Uterus (tissue), 4 donors: ENCODE measurements at places on chromosomes 12 and 14. TPM values are rescaled to one million over a fixed set of nuclear protein-coding genes. Genes with fewer than 3 reads are reported as not detected.
A peak's percentile ranks its signal among the peaks of the same experiment; 100 is the strongest.

Gene MANSC1
- total RNA-seq = 34.4 TPM

Gene COL2A1
- not detected for total RNA-seq

Gene FAM181A
- 0.48 TPM for total RNA-seq

Gene MYH6
- total RNA-seq = not detected

DNA sequence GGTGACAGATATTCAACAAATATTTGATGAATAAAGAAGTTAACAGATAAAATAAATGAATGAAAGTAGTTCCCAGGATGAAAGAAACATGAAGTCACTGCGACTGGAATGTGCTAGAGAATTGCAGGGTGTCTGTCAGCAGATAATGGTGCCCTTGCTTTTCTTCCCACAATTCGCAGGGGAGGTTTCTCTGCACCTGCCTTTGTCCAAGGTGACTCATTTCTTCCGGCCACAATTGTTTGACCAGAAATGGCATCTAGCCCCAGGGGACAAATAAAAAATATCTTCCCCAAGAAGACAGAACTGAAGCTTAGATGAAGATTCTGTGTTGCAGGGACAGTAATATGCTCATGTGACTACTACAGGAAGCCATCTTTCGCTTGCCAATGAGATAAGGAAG, 316.1 kb upstream of the TBX3 start:
- no peak for DNase-seq

- DNase-seq = no peak
These were observed 13.8 kb downstream of the MTHFD1 start for GRCh38 chr14:64401949-64402348.

- DNase-seq = no peak
These were observed 2.0 kb downstream of the ITPR2 start for GRCh38 chr12:26830783-26831551.

- peak; percentile 93 for DNase-seq
These were observed 97.9 kb downstream of the RFLNA start for GRCh38 chr12:124392667-124393413.

- no peak for DNase-seq
These were observed 1.5 kb downstream of the PDZRN4 start for GRCh38 chr12:41189395-41190251.

- DNase-seq = no peak
These were observed 281.0 kb upstream of the RGS6 start for GRCh38 chr14:71651228-71651627.

DNA sequence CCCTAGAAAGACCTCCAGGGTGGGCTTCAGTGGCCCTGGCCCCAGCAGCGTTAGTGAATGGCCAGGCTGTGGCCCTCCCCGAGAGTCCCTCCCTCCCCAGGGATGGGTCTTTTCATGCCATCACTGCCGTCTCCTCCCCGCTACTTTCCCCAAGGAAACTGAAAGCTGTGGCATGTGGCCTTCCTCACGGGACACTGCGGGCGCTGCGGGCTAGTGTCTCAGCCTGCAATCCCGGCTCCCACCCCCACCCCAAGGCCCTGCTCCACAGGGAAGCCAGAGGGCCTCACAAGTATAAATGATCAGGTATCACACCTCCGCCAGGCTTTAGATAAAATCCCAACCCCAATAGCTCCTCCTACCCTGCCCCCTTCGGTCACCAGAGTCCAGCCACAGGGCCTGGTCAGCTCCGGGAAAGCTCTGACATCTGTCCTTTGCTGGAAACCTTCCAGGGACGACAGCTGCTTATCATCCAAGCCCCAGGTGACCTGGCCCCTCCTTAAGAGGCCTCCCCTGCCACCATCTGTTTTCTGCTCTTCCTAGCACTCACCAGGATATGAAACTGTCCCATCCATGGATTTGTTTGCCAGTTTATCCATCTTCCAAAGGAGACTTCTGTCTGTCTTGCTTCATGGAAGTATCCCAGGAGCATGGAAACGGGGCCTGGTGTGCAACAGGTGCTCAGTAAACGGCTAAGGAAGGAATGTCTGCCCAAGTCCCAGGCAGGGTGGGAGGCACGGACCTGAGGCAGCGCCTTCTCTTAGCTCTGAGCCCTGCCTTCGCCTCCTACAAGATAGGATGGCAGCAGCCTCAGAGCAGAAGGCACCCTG, 31.6 kb downstream of the CCDC85C start:
- no peak for DNase-seq

DNA sequence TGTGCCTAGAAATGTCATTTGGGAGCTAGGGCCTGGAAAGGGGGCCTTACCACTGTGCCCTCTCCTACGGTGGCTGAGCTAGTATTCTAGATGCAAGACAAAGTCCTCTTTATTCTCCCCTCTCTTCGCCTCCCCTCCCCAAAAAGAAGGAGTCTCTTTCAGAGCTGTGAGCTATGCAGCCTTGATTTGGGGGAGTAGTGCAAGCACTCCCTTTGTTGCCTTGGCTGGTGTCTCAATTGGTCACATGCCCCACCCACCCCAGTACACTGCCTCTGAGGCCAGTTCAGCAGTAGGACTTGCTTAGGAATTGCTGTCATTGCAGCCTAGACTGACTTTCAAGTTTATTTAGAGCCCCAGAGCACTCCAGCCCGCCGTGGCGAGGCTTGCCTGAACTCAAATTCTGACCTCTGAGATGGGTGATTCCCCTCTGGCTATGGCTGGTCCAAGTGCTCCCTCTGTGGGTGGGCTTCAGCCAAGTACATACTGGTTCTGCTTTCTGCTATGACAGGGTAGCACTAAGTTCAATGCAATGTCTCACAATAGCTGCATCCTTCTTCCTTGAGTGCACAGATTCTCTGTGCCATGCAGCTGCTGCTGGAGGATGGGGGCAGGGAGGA, 37.0 kb upstream of the FBXO33 start:
- DNase-seq = no peak

DNA sequence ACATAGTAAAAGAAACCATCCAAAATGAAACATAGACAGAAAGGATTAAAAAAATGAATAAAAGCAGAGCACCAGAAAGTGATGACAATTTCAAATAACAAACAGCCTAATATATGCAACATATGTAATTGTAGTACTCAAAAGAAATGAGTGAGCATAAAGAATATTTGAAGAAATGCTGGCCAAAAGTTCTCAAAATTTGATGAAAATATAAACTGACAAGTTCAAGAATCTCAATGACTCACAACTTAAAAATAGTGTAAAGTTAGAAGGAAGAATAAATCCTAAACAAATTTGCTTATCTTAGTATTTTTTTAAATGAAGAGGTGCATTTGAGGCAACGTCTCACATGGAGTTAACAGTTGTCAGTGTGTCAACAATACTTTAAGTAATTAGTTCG, 498.9 kb downstream of the SLC6A15 start:
- no peak for DNase-seq

- DNase-seq = no peak
These were observed 48.6 kb downstream of the ITPK1 start for GRCh38 chr14:93067088-93067487.

DNA sequence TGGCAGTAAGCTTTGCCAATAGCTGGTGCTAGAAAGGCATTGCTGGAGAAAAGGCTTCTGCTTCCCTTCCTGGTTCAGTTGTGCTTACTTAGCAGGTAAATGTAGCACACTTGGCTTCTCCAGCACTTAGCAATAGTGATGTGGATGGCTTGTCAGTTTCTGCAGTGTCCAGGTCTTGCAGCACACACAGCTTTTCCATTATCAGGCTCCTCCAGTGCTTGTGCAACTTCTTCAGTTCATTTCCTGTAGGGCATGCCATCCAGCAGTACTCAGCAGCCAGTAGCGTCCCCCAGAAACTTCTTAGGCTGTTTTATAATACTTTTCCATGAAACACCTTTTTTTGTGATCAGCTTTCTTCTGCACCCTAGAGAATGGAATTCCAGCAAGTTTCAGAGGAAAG, 154.6 kb downstream of the SLC6A15 start:
- no peak for DNase-seq

GRCh38 chr12:32377344-32378055, 21.9 kb upstream of the FGD4 start:
- no peak for DNase-seq
